NCI-H1436 (cell line): ENCODE measurements at places on chromosomes 5 and 9.

GRCh38 chr5:93304456-93305250 lies 276.4 kb downstream of the NR2F1-AS1 start:
- DNase-seq = no peak

- DNase-seq = no peak
Measured at GRCh38 chr5:179805070-179805528, 1.6 kb downstream of the MGAT4B start.

DNA sequence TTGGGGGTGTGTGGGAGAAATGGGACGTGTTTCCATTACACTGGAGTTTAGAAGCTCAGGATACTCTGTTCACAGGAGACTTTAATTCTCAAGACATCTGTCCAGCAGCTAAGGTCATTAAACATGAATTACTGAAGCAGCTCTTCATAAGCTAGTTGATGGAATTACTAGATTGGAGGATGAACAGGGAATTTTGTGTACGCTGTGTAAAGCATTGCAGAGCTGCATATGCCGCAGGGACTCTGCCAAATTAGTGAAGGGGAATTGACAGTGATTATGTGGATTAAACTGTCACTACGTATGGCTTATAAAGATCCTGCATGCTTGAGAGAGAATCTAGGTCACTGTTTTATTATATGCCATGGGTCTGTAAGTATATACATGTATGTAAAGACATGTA lies 177.5 kb upstream of the TBC1D2 start:
- no peak for DNase-seq

GRCh38 chr5:68928617-68929302 lies 165.1 kb upstream of the SLC30A5 start:
- DNase-seq = no peak

DNA sequence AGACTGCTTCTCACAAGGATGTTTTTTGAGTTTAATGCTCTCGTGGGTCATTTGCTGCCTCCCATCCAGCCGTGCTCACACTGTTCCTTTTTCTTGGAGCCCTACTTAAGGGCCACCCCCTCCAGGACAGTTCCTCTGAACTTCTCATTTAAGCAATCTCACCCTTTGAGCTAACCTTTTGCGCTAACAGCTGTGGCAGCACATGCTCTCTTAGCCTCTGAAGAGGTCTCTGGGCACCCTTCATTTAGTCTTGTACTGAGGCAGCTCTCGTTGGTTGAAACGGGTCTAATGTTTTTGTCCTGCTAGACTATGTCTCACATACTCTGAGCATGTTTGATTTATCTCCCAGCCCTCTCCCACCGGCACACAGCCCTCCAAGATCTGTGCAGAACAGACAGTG lies 11.8 kb downstream of the ALDH1B1 start:
- no peak for DNase-seq

DNA sequence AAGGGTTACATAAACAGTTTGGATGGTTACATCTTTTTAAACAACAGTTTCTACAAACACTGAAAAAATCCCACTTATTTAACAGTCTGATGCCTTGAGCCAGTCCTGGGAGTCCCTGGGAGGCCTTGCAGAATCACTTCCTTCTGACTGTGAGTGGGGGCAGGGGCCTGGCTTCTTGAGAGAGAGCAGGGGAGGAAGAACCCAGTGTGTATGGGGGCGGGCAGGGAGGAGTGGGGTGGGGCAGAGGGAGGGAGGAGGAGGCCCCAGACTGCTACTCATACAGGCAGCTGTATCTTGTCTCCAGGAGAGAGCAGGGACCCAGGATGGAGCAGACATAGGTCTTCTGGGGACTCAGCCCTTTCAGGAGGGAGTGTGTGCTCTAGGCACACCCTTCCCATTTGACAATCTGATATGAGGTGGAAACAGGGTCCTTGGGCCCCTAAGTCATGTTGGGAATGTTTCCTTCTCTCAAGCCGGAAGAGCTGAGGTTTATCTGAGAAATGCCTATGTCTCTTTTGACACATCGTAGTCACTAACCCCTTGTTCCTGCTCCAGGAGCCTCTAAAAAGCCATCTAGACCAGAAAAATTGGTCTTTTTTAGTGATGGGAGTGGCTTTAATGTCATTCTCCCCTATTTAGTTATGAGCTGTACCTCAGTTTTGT lies 52.8 kb downstream of the IRF1 start:
- DNase-seq = no peak

DNA sequence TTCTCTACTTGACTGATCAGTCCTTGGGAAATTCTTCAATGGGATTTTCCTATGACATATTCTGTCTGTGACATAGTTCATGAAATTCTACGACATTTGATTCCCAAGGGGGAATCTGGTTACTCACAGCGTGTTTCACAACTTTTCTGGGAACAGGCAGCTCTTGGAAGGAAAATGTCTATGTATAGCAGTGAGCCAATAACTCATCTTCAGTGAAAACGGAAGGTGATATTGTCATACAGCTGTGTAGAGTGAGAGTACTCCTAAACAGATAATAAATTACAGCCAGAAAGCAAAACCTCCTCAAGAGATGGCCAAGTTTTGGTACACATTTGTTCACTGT lies 91.4 kb downstream of the C9orf152 start:
- no peak for DNase-seq

DNA sequence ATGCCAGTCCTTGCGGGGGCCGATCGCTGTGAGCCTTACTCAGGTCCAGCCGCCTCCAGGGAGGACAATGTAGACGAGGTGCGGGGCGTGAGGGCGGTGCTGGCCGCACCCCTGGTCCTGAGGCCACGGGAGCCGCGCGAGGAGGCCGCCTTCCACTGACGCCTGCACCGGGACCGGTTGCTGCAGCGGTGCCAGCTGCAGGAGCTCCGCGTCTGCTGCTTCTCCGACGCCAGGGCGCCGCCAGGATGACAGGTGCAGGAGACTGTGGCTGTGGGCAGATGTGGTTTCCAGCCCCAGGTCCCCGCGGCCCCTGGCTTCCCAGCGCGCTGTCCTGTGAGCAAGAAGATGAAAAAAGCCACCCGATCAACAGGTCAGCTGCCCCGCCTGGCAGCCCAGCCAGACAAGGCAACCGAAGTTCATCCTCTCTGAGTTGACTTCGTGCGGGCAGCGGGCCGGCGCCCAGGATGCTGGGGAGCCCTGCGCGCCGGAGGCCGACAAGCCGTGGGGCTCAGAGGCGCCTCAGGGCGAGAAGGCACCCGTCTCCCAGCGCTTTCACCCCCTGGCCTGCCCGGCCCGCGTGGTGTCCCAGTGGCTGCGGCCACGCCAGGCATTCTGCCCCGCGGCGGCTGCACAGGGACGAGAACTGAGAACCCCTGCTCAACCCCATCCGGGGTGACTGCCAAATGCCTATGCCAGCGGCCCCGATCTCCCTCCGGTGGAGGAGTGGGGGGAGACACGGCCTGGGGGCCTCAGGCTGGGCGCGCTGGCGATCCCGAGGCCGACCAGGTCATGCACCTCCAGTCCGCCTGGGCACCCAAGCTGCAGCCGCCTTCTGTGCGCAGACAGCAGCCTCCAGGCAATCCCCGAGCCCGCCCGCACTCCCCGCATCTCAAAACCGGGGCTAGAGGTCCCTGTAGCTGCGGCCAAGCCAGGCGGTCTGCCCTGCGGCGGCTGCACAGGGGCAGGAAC lies 43.4 kb upstream of the BICD2 start:
- DNase-seq = no peak

DNA sequence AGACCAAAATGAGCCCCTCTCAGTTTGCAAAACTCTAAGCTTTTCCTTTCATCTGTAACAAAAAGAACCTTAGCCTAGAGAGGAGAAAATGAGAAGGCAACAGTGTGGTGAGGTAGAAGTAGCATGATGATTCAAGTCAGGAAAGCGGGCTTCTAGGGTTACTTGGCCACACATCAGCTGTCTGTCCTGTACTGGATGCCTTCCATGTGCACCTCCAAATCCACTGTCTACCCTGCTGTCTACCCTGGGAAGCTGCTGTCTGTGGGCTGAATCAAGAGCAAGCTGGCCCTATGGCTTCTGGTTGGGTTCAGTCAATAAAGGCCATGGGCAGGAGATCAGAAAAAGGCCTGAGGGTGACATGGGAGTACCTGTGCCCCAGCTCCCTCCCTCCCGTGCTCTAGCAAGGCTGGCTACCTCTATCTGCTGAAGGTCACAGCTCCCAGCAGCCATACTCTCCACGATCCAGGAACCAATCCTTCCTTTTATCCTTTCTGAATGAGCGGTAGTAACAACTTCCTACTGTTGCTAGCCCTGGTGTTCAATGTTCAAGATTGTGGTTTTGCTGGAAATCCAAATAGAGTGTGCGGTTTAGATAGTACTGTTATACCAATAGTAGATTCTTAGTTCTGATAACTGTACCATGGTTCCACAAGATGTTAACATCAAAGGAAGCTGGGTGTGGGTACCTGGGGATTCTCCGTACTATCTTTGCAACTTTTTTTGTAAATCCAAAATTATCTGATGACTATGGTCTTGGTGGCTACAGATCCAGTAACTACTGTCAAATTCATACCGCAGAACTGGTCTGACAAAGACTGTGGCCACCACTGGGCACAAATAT lies 191.0 kb downstream of the ESM1 start:
- DNase-seq = no peak

- no peak for DNase-seq
Measured at GRCh38 chr5:172444110-172444510, 10.2 kb downstream of the SH3PXD2B start.

DNA sequence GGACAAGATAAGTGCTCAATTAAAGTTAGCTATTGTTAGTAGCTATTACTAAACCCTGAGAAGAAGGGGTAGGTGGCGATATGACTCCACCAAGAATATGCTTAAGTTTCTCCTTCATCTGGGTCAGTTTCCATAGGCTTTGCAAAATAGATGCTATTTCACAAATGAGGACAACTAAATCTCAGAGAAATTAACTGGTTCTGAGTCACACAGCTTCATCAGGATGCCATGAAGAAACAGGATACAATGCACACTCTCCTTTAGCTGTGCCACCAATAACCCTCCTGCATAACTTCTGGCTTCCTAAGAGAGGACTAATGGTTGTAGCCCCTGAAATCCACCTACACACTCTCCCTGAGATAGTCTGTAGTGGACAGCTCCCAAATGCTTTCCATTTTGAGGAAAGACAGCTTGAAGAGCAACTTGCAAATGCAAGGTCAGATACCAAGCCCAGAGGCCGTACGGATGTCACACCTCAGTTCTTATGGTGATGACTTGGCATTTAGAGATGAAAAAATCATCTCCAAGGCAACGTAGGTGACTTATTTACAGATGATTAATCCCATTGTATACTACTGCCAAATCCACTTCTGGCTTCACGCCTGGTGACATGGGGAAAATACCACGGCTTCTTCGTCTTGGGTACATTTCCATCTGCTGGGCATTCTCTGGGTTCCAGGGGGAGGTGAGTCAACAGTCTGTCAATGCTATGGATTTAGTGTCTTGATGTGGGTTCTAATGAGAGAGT lies 251.4 kb upstream of the IL12B start:
- DNase-seq = peak; percentile 21

DNA sequence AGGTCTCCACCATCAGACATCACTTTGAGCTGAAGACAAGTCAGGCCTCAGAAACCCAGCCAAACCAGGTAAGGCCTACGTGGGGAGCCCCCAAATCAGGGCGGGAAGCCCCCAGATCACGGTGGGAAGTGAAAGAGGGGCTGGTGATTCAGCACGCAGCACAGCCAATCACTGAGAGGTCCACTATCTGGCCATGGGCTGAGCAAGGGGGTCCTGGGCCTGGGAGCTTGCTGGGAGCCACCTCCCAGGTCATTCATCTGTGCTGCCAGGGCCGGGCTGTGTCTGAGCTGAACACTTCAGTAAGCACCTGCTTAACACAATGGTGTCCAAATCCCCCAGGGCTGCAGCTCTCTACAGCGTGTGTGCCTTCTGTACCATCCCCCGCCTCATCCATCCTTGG lies 15.5 kb downstream of the MED10 start:
- DNase-seq = peak; percentile 35

DNA sequence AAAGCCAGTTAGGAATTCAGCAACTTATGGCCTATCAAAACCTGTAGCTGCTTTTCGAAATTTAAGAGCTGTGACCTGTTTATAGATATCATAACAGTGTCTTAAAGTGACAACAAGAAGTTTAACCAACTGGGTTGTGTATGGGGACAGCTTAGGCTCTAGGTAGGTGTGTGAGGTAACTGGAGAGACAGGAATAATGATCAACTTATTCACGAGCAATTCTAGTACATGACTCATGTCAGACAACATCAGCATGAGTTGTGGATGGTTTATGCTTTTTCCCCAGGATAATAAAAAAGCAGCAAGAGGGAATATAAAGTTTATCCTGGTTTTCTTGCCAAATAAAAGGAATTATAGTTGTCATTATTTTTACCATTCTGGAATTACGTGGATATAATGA lies 88.6 kb downstream of the GDNF start:
- no peak for DNase-seq

DNA sequence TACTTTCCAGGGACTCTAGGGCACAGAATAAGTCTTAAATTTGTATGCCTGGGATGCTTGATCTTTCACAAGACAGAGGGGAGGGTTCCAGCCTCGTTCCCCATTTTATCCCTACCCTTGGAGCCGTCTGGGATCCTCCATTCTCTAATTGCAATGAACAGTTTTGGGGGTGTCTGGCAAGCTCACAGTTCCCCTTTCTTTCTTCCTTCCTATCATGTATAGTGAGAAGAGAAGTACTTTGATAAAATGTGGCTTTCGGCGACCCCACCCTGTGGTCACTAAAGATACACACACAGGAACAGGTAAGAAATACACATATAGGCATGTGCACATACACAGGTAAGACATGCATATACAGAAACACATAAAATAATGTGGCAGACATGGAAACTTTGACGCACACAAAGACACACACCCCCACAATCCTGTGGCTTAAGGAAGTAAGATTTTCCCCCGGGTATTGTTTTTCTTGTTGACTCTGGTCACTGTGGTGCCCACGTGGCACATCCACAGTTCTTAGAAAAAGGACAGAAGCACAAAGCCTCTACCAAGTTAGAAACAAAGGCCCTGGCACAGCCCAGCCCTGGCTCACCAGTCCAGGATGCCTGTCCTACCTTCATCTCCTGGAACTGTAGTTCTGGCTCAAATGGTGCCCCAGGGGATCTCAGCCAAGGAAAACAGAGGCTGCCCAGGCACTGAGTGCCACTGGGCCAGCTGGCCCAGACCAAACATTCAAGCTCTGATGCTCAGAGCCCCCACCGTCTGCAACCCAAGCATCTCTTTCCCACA lies 6.3 kb upstream of the SMU1 start:
- no peak for DNase-seq

DNA sequence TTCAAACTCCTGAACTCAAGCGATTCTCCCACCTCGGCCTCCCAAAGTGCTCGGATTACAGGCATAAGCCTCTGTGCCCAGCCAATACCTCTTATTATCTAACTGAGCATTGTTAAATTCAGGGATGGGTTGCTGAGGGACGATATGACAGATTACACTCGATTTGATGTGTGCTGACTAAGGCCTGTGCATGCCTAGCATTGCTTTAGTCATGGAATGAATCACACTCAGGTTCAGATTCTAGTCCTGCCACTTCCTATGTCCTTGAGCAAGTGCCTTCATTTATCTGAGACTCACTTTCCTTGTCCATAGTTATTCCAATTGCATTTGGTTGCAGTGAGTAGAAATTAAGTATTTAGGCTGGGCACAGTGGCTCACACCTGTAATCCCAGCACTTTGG lies 19.5 kb downstream of the THBS4 start:
- no peak for DNase-seq

GRCh38 chr5:132363431-132364112 lies 5.9 kb upstream of the SLC22A5 start:
- no peak for DNase-seq

GRCh38 chr9:8486095-8486494 lies 686.5 kb upstream of the DMAC1 start:
- DNase-seq = peak; percentile 16
